ENCODE measurements at places on chromosomes 2 and 18. TPM values are rescaled to one million over a fixed set of nuclear protein-coding genes. Genes with fewer than 3 reads are reported as not detected.

Gene CTLA4
- 1.2 TPM for polyA plus RNA-seq

Gene POTEC
- polyA plus RNA-seq, result 10.8 TPM

Gene NT5DC4
- 4.2 TPM for polyA plus RNA-seq

DNA sequence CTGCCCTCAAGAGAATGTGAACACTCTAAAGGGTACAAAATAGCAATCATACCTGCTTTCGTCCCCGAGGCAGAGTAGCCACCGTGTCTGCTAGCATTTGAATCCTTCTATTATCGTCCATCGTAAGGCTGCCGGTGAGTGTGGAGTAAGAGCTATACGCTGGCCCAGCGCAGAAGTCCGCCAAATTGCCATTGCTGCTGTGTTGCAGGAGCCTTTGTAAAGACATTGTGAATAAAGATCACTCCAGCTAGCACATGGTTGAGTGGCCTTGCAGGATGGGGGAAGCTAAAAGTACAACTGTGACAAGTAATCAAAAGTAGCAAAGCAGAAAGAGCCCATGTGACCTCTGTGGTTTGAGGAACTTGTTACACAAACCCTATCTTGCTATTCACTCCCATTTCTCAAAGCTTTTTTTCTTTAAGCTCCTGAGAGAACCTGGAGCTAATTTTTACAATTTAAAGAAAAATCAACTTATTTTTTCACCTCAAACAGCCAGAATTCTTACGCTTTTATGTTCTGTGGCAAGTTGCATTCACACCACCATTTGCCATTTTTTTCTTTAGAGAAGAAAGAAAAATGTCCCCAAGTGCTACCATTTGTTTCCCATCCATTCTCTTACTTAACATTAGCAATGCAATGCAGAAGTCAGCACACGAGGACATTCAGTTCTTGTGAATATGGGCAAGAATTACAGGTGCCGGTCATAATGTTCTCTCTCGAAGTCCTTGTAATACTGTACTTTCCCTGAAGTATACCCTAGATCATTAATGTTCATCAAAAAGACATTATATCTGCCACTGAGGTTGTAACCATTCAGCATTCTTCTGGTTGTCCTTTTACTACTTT lies at the start of gene CYTIP:
Gene CYTIP (minus strand): TSS at position 295 of the 846 bp plus-strand sequence. CDS start 69 bp downstream, at position 226.
- peak; percentile 75 for DNase-seq

- DNase-seq, result no peak
Measured at GRCh38 chr2:236550701-236551465, 18.7 kb upstream of the ACKR3 start.
